MCF 10A (cell line): ENCODE measurements at places on chromosomes 3 and 15. TPM values are rescaled to one million over a fixed set of nuclear protein-coding genes. Genes with fewer than 3 reads are reported as not detected.

Gene ADAMTSL3
- 1.2 TPM in 2 replicates for total RNA-seq

DNA sequence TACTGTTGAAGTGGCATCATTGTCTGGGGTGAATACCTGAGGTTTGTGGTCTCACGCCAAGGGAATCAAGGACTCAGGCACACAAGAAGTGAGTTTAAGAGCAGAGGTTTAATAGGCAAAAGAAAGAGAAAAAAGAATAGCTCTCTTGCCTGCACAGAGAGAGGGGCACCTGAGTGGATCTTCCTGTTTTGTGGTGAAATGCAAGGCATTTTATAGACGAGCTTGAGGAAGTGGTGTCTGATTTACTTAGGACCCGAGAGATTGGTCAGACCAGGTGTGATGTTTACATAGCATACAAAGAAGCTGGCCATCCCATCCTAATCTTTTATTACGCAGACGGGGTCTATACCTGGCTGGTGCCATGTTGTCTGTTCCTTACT, 13.2 kb downstream of the CCR5 start:
- H3K36me3 ChIP-seq: no peaks in the 10 kb centered on the region
- H3K4me3 ChIP-seq: no peak overlapping the region

GRCh38 chr3:47164007-47164881, at the start of gene SETD2:
SETD2 (minus strand) TSS chr3:47164113; CDS start chr3:47163924, 189 bp downstream.
- peak within 1 kb of the TSS; percentile 81 for H3K4me3 ChIP-seq
- no peaks in the 10 kb centered on the region for H3K27me3 ChIP-seq
- peak within 1 kb of the TSS; percentile 87 for H3K27ac ChIP-seq
- H3K4me1 ChIP-seq: peaks cover 27% of the 10 kb centered on the region
- peaks cover 6% of the 10 kb centered on the region for H3K36me3 ChIP-seq

DNA sequence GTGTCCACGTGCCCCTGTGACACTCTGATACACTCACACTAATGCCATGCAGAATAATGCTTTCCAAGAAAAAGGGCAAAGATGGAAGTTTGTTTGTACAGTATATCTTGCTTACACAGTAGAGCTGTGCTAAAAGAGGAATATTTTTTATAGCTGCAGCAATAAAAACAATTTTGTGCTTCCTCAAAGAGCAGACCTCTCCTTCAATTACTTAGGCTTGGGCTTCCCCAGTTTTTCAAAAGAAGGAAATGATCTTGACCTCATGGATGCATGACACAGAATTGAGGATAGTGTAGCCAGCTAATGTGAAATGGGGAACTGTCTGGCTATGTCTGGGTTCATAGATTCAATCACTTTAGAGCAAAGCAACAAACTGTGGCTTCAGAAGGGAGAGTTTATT, 137.4 kb downstream of the STT3B start:
- H3K4me1 ChIP-seq: peaks cover 17% of the 10 kb centered on the region
- peak overlapping the region; percentile 70 for H3K27ac ChIP-seq
- H3K36me3 ChIP-seq: peaks cover 55% of the 10 kb centered on the region
- no peak for DNase-seq
- no peak overlapping the region for H3K4me3 ChIP-seq
